ENCODE measurements at places on chromosomes 16 and 17.

DNA sequence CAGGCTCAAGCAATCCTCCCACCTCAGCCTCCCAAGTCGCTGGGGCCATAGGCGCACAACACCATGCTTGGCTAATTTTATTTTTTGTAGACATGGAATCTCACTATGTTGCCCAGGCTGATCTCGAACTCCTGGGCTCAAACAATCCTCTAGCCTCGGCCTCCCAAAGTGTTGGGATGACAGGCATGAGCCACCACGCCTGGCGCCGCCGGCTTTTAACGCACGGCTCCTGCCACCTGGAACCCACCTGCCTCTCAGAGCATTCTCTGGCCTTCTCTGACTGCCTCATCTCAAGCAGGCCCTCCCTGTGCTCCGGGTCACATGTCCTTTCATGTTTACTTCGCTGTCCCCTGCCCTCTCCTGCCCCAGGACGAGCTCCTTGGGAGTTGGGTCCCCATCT, 10.3 kb downstream of the CASKIN1 start:
- no peak for DNase-seq

DNA sequence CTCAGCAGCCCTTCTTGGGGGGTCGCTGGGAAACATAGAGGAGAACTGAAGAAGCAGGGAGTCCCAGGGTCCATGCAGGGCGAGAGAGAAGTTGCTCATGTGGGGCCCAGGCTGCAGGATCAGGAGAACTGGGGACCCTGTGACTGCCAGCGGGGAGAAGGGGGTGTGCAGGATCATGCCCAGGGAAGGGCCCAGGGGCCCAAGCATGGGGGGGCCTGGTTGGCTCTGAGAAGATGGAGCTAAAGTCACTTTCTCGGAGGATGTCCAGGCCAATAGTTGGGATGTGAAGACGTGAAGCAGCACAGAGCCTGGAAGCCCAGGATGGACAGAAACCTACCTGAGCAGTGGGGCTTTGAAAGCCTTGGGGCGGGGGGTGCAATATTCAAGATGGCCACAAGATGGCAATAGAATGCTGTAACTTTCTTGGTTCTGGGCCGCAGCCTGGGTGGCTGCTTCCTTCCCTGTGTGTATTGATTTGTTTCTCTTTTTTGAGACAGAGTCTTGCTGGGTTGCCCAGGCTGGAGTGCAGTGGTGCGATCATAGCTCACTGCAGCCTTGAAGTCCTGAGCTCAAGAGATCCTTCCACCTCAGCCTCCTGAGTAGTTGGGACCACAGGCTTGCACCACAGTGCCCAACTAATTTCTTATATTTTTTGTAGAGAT, 3.4 kb downstream of the STH start:
- peak; percentile 81 for DNase-seq

- DNase-seq, result no peak
Observed at GRCh38 chr16:31868164-31868563, 5.4 kb upstream of the ZNF267 start.

DNA sequence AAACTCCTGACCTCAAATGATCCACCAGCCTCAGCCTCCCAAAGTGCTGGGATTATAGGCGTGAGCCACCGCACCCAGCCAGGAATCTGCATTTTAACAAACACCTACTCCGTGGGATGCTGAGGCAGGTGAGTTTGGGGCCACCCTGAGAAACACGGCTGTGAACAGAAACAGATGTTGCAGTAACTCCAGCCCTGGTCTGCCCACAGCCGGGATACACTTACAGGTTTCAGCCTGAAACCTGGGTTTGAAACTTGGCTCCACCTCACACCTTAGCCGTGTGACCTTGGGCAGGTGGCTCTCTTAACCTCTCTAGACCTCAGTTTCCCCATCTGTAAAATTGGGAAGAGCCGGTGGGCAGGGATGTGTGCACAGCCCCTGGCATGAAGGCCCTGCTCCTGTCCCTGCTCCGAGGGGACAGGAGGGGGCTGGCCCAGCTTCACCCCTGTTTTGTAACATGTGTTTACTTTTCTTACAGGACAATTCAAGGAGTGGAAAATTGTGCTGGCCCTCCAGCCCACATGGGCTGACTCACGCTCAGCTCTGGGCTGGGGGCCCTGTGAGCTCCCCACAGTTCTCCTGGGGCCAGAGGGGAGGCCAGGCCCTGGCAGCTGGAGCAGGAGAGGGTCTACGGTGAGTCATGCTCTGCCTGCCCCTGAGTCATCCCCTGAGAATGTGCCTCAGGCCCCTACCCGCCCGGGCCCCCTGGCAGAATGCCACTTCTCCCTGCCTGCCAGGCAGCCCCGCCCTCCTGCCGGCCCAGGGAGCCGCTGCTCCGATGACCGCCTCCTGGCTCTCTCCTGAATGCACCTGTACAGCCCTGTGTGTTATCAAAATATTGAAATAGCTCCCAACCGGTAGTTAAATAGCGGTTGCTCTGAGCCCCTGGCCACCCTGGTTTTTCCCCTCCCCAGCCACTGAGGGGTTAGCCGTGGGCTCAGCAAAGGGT, 7.7 kb upstream of the PPL start:
- peak; percentile 76 for DNase-seq

DNA sequence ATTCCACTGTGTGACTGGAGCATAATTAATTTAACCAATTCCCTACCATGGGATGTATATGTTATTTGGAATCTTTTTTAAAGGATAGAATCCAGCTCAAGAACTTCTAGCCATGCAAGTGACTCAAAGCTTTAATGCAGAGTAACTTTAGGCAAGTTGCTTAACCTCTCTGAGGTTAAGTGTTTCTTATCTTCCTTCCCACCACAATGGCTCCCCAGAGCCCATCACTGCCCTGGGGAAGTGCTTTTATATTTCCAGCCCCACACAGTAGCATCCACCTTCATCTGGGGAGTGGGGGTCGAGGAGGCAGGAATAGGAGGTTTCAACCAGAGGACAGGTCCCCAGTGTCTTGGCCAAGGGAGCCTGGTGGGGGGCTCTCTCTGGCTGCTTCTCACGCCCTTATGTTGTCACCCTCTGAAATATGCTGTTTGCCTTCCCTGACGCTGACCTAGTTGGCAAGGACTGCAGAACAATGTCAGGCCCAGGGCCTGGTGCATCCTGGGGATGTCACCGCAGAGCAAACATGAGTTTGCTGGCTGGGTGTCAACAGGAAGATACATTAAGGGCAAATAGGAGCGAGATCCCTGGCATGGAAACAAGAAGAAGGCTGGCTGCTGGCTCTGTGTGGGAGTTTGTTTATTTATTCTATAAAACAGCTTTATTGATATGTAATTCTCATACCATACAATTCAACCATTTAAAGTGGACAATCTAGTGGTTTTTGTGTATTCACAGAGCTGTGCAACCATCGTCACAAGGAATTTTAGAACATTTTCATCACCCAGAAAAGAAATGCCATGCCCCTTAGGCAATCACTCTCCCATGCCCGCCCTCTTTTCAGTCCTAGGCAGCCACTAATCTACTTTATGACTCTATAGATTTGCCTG, 46.6 kb upstream of the WSB1 start:
- DNase-seq, result peak; percentile 56

GRCh38 chr16:8660841-8661301, 13.5 kb upstream of the ABAT start:
- DNase-seq, result peak; percentile 20

DNA sequence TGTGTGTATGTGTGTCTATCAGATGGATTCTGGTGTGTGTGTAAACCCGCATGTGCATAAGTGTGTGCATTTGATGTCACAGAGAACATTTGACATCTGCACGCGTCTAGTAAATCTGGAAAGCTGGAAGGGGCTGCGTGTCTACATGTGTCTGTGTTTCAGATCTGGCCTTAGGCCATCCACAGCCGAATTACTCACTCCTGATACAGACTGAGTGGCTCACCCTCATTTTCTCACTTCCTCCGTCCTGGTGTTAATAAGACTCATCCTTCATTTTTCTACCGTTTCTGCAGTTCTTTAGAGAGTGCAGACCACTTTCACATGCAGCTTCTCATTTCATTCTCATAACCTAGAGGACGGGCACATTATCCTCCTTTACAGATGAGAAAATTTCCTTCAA, 491.6 kb downstream of the CDH13 start:
- no peak for DNase-seq

DNA sequence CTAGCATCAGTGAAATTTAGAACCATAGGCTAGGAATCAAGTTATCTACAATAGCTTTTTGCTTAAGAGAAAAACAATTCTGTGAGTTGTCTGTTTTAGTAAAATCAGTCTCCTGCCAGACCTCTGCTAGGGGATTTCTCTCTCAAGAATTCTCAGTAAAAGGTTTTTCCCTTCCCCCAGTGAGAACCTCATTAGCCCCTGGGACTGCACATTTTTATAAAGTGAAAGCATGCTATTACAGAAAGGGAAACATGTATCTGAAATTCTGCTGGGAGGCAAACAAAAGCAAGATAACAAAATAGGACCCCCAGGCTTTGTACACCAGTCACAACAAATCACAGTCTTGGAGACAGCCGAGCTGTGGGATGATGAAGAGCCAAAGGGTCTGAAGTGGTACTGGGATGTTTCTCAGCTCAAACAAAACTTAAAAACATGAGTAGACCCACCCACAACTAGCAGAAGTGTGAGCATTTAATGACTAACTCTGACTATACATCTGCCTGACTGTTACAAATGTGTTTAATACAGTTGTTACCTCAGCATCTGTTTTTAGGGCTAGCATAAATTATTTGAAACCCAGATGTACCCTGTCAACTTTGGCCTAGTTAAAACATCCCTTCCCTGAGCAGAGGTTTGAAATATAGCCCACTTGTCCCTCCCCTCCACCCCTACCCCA, 20.0 kb upstream of the GLG1 start:
- DNase-seq, result no peak

- no peak for DNase-seq
Observed at GRCh38 chr17:69679829-69680228, 265.3 kb downstream of the MAP2K6 start.

GRCh38 chr16:88697831-88698615, 8.2 kb downstream of the RNF166 start:
- no peak for DNase-seq

GRCh38 chr16:74558873-74559272, 48.0 kb downstream of the GLG1 start:
- no peak for DNase-seq

GRCh38 chr17:74645010-74645409, 21.5 kb upstream of the CD300E start:
- DNase-seq, result no peak

- DNase-seq, result no peak
Observed at GRCh38 chr17:72511242-72511641, 390.4 kb downstream of the SOX9 start.

- DNase-seq, result no peak
Observed at GRCh38 chr17:81967244-81967532, 6.2 kb upstream of the NOTUM start.

- no peak for DNase-seq
Observed at GRCh38 chr17:79686476-79686875, 44.3 kb upstream of the ENPP7 start.

DNA sequence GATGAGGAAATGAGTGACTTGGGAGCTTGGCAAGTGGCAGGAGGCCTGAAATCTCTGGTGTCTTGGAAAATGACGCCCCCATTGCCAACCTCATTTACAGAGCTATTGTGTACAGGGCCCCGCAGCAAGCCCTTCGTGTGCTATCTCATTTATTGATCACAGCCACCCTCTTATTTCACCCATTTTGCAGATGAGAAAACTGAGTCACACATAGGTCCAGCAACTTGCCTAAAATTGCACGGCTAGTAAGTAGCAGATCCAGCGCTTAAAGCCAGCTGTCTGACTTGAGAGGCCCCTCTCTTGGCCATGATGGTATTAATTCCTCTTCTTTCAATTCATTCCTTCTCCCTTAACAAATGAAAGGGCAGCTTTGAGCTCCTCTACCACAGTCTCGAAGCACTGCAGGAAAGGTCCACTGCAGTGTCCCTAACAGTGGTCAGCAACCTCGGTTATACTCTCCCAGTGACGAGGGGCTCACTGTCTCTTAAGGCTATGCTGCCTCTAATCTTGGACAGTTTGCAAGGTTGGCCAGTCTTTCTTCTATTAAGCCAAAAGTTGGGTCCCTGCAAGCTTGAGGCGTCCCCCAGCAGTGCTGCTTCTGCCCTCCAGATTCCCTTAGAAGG, 162.2 kb downstream of the COPRS start:
- DNase-seq, result no peak

GRCh38 chr17:49045376-49045775, 48.2 kb downstream of the IGF2BP1 start:
- DNase-seq, result no peak

DNA sequence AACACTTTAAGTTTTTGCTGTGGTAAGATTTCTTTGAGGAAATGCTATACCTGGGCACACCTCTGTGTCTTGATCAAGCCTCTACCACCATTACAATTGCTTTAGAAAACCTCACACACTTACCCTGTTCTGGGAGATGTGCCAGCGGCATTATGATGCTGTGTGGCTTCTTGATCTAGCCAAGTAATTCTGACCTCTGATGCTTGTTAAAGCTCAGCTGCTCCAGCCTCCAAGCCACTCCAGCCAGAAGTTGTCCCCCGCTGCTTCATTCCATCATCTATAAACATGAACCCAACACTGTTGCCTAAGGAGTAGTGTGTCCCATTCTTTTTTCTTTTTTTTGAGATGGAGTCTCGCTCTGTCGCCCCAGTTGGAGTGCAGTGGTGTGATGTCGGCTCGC, 60.1 kb downstream of the CYLD start:
- no peak for DNase-seq

DNA sequence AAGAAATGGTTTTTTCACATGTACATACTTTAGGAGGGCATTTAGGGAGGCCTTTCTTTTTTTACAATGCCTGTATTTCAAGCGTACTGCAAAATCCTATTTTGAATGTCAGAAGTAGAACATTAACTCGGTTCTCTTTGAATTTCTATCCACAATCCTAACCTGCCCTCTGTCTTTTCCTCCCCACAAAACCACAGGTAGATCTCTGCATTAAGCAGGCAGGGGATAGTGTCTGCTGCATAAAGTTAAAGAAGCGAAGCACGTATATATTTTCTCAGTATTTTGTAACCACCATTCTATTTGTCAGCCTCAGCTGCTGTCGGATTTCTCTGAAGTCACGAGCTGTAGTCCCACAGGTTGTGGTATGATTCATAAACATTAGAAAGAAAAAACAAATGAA, 137.5 kb downstream of the SHISA6 start:
- DNase-seq, result no peak

- peak; percentile 19 for DNase-seq
Observed at GRCh38 chr17:41455236-41455635, 11.9 kb downstream of the KRT32 start.

DNA sequence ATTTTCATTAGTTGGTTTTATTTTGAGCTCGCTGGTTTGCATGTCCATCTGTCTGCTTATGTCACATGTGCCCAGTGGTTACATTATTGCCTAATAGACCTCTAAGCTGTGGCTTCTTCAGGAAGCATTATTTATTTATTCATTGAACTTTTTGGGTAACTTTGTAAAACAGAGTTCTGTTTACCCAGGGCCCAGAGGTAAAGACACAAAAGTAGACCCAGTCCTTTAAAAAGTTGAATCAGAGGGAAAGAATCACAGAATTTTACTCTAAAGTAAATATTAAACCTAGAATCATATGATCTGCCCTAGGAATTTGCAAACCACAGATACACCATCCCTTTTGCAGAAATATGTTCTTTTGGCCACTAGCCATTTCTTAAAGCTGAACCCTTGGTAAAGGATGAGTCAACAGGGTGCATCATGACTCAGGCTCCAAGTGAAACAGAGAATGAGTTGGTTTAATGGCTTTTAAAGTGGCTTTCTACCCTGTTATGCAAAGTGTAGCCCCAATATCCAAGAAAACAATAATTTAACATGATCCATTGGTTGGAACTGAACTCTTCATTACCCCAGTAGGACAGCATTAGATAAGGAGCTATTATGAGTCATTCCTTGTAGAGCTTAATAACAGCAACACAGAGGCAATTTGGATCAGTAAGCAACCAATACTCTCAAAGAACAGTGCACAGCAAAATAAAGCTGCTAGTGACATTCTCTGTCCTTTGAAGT, 236.3 kb downstream of the KCNJ2 start:
- no peak for DNase-seq

- DNase-seq, result no peak
Observed at GRCh38 chr16:49780433-49780832, 75.5 kb downstream of the ZNF423 start.

Measured in NCI-H1694 (cell line).